COR-L47 (cell line): ENCODE measurements at places on chromosomes 3 and 15.
A peak's percentile ranks its signal among the peaks of the same experiment; 100 is the strongest.

GRCh38 chr3:18098960-18099587 is 326.1 kb downstream of the SATB1 start:
- DNase-seq = no peak

DNA sequence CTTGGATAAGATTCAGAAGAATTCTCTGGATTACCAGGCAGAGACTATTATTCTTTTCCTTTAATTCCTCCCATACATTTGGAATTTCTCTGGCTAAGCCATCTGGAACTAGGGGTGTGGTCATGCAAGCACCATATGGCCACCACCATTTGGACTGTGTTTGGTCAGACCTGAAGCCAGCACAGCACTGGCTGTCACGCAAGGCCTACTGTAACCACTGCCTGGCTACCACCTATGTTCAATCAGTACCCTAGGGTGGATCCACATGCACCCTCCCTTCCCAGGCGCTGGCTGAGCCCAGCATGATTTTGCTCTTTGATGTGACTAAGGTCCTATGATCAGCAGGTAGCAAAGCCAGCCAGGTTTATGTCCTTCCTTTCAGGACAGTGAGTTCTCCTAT is 287.8 kb upstream of the GOLIM4 start:
- DNase-seq = no peak

DNA sequence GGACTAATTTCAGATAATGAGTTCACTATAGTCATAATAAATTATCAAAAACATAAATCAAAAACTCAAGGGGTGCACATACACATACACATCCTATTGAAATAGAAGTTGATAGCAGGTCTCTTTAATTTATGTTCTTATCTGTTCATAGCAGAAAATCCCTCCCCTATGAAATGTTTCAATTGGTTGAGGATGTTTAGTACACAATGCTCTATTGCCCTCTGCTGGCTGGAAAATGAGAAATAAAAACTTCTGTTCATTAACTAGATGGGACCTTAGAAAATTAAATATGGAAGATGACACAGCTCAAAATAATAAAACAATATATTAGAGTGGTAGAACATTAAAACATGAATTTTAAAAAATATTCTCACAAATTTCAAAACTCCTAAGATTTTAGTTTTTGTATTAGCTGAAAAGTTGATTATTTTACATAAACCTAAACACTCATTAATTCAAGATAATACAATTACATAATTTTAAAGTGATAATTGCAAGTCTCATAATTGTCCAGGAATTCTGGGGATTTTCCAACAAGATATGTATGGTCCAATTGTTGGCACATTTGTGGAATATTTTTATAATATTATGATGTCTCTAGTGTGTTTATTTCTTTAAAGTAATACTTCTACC is 735.0 kb downstream of the ROBO1 start:
- DNase-seq = peak; percentile 12

DNA sequence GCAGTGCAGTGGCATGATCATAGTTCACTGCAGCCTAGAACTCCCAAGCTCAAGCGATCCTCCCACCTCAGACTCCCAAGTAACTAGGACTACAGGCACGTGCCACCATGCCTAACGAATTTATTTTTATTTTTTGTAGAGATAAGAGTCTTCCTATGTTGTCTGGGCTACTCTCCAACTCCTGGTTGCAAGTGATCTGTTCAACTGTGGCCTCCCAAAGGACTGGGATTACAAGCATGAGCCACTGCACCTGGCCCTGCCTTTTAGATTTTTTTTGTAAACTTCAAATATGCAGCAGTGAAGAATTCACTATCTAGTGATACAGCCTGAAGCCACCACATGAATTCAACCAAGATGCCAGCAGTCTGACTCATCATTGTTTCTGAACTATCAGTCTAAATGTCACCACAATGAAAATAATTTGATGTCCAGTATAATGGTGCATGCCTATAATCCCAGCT is 32.7 kb downstream of the UBXN7 start:
- no peak for DNase-seq

DNA sequence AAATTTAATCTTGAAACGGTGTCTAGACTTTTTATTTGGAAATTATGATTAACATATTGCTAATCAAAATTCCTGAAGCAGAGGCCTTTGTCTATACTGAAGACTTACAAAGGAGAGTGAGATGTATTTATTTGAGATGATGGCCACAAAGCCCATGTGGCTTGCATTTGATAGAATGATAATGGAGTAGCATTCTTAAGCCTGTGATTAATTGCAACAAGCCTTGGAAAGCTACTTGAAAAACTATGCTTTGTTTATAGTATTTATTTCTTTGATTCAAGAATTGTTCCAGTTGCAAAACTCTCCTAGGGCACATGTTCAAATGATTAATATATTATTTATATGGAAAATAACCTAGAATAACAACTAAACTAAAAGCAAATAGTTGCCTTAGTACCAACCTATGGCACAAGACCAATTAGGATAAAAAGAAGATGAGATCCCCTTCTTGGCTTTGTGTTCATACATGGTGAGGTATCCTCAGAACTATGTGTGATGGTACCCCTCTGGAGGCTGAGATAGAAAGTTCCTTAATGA is 244.1 kb upstream of the TBL1XR1 start:
- DNase-seq = no peak

DNA sequence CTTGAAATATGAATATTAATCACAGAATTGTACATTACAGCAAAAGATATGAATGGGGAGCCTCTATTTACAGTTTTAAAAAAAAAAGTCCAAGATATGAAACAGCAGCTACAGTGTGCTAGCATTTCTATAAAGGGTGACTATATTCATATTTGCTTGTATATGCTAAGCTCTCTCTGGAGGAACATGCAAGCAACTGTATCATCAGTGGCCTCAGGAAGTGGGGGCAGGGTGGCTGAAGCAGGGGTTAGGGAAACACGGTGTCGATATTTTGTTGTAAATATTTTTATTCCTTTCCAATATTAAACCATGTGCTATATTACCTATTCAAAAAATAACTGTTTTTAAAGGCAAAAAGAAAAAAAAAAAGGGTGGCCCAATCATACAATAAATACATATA is 2.3 kb downstream of the UACA start:
- no peak for DNase-seq

- peak; percentile 12 for DNase-seq
Observed at GRCh38 chr15:33296050-33296449, 14.7 kb upstream of the RYR3 start.

- DNase-seq = no peak
Observed at GRCh38 chr15:62390791-62391640, 225.9 kb upstream of the C2CD4B start.

DNA sequence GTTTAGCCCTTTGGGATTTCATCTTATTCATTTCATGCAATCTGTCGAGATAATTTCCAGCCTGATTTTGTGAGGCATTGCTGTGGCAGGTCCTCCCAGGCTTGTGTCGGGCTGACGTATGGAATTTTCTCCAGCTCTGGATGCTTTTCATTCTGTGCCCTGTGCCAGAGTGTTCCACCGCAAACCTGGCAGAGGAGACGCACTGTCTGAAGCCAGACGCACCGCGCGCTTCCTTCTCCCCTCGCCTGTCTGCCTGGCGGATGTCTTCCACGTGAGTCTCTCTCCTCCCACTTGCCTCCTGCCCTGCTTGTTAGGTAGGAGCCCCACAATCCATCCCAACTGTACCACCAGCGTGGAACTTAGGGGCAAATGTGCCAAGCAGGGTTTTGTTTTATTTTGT is 20.1 kb upstream of the GLCE start:
- no peak for DNase-seq

DNA sequence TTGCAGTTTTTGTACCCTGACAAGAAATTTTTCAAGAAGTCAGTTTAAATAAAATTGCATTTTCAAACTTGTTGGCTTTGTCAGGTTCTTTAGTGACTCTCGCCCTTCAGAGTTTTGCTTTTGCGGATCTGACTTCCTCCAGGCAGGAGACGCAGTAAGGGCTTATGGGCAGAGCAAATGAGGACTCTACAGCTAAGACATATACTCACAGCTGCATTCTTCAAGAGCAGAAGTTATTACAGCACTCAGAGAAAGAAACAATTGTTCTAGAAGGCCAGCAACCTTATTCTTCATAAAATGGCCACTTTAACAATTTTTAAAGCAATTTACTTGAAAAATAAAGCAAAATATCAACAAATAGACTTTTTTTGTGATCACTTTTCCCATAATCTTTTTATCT is 438.8 kb upstream of the THRB start:
- no peak for DNase-seq

- DNase-seq = no peak
Observed at GRCh38 chr15:96180087-96180748, 150.3 kb upstream of the NR2F2 start.

- no peak for DNase-seq
Observed at GRCh38 chr3:42027571-42027970, 63.6 kb upstream of the TRAK1 start.

GRCh38 chr3:102125197-102125993 is 276.1 kb downstream of the NFKBIZ start:
- no peak for DNase-seq

GRCh38 chr3:159080256-159080655 is 278.4 kb downstream of the MFSD1 start:
- DNase-seq = no peak

GRCh38 chr15:81256916-81257315 is 60.2 kb downstream of the IL16 start:
- DNase-seq = no peak

GRCh38 chr15:55846116-55846707 is 103.3 kb upstream of the PRTG start:
- peak; percentile 53 for DNase-seq

DNA sequence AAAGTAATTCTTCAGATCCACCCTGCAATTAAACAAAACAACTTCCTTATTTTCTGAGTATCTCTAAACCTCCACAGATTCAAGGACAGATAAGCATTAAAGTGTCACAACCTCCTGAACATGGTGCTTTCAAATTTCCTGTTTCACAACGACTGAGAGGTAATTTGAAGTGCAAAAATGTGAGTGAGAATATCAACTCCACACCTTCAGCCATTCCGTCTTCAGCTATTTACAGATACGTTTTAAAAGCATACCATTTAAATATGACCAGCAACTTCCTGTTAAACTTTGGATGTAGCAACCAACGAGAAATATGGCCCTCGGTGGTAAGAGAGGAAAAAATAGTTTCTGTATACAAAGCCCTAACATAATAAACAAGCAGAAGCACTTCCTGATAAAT is 32.1 kb upstream of the PCSK6 start:
- no peak for DNase-seq

GRCh38 chr3:16415911-16416476 is 97.5 kb downstream of the RFTN1 start:
- DNase-seq = no peak
